NCI-H2081 (cell line): ENCODE measurements at places on chromosomes 12 and 14.

- peak; percentile 36 for DNase-seq
Measured at GRCh38 chr14:90554341-90554740, 157.5 kb downstream of the CALM1 start.

- no peak for DNase-seq
Measured at GRCh38 chr14:33127531-33127930, 188.9 kb downstream of the NPAS3 start.

- DNase-seq, result no peak
Measured at GRCh38 chr14:56891226-56891625, 80.9 kb upstream of the OTX2 start.

DNA sequence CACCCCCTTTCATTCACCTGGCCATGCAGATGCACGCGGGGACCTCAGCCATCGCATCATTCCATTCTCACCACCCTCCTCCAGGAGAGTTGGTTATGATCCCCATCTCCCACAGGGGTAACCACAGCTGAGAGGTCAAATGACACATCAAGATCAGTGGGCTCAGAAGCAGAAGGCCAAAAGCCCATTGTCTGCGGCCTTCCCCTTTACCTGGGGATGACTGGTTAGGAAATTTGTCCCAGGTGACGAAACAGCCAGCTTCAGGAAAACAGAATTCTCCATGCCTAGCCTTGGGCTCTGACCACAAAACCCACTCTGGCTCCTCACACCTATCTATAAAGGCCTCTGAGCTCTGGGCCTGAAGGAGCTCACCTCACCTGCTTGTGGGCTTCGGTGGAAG, 36.1 kb downstream of the ZFP36L1 start:
- DNase-seq, result no peak
